ENCODE measurements at places on chromosomes 7 and 10.

DNA sequence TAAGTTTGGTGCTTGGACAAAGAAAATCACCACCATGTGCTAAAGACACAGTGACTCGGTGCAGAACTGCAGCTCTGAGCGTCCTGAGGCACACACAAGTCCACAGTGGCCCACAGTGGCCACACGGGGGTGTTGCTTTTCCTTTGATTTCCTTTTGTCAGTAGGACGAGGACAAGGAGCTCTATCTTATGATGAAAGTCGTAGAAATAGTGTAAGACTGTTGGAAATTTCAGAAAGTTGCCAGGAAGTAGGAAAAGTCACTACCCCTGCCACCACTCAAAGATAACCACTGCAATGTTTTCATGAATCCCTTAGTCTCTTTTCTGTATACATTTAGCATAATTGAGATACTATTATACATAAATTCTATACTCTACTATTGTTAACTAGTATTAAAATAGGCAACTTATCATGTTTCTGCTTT, 146.0 kb downstream of the TNS3 start:
- DNase-seq = peak; percentile 49
- H3K4me1 ChIP-seq = peaks cover 7% of the 10 kb centered on the region
- no peak overlapping the region for H3K4me3 ChIP-seq
- no peaks in the 10 kb centered on the region for H3K27me3 ChIP-seq
- H3K27ac ChIP-seq = no peak overlapping the region

GRCh38 chr10:1360558-1361164, 304.5 kb downstream of the WDR37 start:
- H3K4me3 ChIP-seq = no peak overlapping the region
- no peaks in the 10 kb centered on the region for H3K36me3 ChIP-seq
- H3K4me1 ChIP-seq = no peaks in the 10 kb centered on the region
- H3K27me3 ChIP-seq = no peaks in the 10 kb centered on the region

GRCh38 chr7:50416527-50417182, 33.5 kb downstream of the FIGNL1 start:
- no peak overlapping the region for H3K4me3 ChIP-seq
- H3K27ac ChIP-seq = no peak overlapping the region
- no peak for DNase-seq
- H3K36me3 ChIP-seq = no peaks in the 10 kb centered on the region
- H3K4me1 ChIP-seq = no peaks in the 10 kb centered on the region
- H3K27me3 ChIP-seq = no peaks in the 10 kb centered on the region

GRCh38 chr10:48448796-48449195, 142.3 kb downstream of the MAPK8 start:
- no peak overlapping the region for H3K27ac ChIP-seq
- no peaks in the 10 kb centered on the region for H3K36me3 ChIP-seq
- H3K4me3 ChIP-seq = no peak overlapping the region
- no peak for DNase-seq

DNA sequence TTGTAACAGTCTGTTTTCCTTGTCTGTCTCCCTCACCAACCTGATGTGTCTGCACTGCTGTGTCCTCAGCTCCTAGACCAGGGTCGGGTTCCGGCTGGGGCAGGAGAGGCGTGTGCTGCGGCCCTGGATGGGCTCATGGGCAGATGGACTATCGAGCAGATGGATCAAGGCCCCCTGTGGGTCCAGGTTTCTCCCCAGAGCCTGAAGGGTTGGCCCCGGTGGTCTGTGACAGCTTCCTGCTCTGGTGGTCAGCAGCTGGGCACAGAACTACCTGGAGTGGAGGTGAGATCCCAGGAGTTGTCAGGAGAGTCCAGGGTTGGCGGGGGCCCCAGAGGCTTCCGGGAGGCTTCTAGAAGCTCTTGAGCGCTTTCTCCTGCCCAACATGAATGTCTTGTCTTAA, 75.1 kb downstream of the GRK5 start:
- no peak overlapping the region for H3K27ac ChIP-seq
- no peaks in the 10 kb centered on the region for H3K27me3 ChIP-seq
- no peaks in the 10 kb centered on the region for H3K36me3 ChIP-seq

GRCh38 chr10:112338957-112339356, 35.0 kb upstream of the ACSL5 start:
- no peaks in the 10 kb centered on the region for H3K36me3 ChIP-seq
- no peak overlapping the region for H3K4me3 ChIP-seq
- DNase-seq = no peak
- H3K4me1 ChIP-seq = no peaks in the 10 kb centered on the region
- H3K27ac ChIP-seq = no peak overlapping the region

DNA sequence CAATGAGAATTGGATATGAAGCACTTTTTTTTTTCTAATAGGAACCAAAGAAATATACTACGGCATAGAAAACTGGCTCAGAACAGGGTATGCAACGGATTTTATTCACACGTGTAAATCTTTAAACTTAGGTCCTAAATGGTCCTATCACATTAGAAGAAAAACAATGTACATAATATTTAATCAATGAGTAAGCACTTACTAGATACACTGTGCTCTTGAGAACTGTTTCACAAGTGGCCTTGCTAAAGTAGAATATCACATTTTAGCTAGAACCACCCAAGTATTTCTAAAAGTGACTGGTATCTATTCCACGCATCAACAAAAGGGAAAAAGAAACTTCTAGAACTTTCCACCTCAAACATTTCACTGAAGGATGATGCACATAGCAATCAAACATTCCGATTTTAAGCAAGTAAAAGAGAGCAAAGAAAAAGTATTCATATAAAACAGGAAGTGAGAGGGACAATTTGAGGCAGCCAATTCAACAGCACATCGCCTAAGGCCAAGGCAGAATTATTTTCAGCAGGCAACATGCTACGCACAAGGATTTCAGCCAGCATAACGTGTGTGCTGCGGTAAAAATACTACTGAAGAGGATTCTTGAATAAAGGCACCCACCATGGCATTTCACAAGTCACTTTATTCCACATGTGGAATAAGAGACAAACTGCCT, 55.8 kb downstream of the PARD3 start:
- peaks cover 4% of the 10 kb centered on the region for H3K4me1 ChIP-seq
- DNase-seq = no peak
- H3K36me3 ChIP-seq = no peaks in the 10 kb centered on the region
- H3K27ac ChIP-seq = no peak overlapping the region
- no peak overlapping the region for H3K4me3 ChIP-seq
- no peaks in the 10 kb centered on the region for H3K27me3 ChIP-seq

GRCh38 chr10:14253079-14253478, 77.6 kb downstream of the FRMD4A start:
- H3K4me1 ChIP-seq = no peaks in the 10 kb centered on the region
- H3K27me3 ChIP-seq = no peaks in the 10 kb centered on the region
- no peaks in the 10 kb centered on the region for H3K36me3 ChIP-seq
- DNase-seq = no peak

DNA sequence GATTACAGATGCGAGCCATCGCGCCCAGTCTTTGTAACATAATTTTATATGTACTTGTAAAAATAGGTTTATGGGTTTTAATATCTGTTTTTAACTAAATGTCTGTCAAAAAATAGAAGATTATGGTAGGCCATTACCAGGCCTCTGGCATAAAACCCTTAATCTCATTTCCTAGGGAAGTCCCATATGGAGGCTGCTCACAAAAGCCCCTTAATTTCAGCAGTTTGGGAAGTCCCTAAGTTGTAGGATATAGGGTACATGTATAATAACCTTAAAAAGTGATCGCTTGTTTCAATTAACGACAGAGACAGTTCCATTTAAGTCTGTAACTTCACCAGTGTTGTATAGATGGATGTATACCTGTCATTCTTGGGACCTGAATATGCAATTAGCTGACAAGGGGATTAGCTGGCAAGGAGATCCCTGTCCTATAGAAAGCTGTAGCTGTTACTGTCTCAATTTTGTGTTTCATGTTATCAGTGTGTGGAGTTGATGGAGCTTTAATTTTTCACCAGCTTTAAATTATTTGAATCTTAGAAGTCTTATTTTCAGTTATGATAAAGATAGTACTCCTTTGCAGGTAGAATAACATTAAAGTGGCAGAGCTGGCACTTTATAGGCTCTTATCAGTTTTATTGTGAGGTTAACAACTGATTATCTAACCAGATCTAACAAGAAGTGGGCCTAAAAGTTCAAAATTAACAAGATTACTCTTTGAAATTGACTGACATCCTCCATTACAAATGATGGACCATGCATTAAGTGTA, 10.5 kb downstream of the TRIM24 start:
- peaks cover 14% of the 10 kb centered on the region for H3K4me1 ChIP-seq
- no peak for DNase-seq
- H3K27ac ChIP-seq = no peak overlapping the region
- no peaks in the 10 kb centered on the region for H3K36me3 ChIP-seq
- H3K27me3 ChIP-seq = no peaks in the 10 kb centered on the region

DNA sequence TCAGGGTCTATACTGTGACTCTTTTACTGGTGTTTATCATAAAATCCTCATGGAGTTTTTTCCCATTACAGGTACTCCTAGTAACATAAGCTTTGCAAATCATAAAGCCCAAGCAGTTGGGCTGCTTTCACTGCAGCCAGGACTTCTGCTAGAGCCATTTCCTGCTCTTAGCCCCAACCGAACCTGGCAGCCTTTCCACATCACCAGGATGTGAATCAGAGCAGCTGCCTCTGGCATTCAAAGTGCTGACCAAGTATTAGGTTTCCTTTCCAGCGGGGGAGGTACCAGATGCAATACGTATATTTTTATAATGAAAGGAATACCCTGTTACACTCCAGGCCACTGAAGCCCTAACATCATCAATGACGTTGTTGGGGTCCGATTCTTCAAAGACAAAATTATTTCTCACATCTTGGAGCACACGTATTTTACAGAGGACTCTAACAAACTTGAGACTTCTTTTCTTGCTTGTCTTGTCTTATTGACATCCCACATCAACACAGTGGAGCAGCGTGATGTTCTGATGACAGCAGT, 3.6 kb upstream of the HTR5A start:
- peaks cover 3% of the 10 kb centered on the region for H3K27me3 ChIP-seq
- H3K27ac ChIP-seq = no peak overlapping the region
- no peaks in the 10 kb centered on the region for H3K4me1 ChIP-seq
- no peak for DNase-seq
- H3K4me3 ChIP-seq = no peak overlapping the region
